ENCODE measurements at places on chromosomes 3 and 15.

GRCh38 chr15:91476861-91477260 lies 376.6 kb upstream of the SLCO3A1 start:
- DNase-seq, result no peak

DNA sequence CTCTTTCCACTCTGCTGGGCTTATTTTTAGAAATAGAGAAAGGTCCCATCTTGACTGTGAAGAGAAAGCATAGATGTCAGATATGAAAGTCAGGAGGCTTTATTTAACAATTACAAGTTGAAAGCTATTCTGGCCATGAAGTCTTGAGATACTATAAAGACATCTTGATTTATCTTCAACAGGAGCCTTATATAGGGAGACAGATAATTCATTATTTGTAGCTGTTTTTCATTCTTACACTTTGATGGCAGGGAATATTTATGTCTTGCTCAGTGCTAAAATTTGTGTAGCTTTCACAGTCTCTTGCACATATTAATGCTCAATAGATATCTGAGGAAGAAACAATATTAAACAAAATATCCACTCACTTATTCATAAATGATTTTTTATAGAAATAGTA lies 248.8 kb downstream of the C3orf38 start:
- DNase-seq, result no peak

DNA sequence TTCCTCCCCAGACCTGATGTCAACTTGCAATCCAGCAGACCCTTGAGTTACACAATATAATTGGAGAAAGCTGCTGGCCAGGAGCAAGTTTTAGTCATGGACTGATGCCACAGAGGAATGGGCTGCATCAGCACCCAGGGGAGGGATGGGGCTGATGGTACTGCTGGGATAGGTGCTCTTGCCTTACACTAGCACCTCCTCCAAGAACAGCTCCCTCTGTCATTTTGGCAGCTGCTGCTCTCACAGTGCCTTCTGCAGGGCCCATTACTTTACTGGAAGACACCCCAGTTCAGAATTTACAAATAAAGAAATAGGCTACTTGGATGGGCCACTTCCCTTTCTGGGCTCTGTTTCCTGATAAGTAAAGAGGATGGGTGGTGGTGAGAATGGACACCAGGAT lies 85.3 kb upstream of the RORA start:
- DNase-seq, result no peak

GRCh38 chr3:12227833-12228232 lies 61.0 kb upstream of the PPARG start:
- no peak for DNase-seq

DNA sequence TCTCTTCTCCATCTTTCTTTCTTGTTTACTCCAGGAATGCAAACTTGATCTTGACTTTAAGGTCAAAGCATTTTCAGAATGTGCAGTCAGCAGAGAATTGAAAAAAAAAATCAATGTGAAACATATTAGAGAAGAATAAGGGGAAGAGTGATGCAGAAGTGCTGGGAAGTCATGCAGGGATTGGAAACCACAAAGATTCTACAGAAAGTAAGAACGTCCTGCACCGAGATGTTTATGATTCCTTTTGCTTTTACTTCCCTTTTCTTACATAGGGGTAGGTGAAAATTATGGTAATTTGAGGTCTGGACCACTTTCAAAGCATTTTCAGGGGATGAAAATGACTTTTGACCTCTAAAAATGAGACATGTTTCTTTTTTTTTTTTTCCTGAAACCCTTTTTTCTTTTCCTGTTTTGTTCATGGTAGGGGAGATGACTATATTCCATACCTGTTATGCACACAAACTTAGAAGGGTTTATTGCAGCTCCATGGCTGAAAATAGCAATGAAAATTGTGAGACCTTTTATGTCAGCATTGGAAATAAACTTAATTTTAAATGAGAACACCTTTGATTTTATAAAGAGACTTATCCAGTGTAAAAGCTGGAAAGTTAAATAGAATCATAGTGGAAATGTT lies 623.5 kb upstream of the TBL1XR1 start:
- DNase-seq, result no peak

DNA sequence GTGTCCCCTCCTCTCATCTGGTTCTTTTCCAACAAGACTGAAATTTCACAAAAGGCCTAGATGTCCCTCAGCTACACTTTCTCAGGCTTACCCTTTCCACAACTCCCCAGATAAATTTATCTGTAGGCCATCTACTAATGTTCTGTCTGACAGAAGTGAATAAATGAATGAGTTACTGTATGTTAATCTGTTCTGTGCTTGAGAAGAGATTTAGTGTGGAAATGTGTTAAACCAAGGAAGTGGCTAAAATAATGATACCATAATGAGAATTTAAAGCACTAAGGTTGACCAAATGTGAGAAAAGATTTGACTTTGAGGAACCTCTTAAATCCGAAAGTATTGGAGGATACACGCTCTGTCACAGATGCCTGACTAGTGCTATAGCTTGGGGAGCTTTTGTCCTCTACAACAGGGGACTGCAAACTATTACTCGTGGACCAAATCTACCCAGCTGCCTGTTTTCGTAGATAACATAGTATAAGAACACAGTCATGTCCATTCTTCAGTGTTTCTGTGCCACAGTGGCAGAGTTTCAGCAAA lies 74.8 kb upstream of the P2RY1 start:
- DNase-seq, result no peak

DNA sequence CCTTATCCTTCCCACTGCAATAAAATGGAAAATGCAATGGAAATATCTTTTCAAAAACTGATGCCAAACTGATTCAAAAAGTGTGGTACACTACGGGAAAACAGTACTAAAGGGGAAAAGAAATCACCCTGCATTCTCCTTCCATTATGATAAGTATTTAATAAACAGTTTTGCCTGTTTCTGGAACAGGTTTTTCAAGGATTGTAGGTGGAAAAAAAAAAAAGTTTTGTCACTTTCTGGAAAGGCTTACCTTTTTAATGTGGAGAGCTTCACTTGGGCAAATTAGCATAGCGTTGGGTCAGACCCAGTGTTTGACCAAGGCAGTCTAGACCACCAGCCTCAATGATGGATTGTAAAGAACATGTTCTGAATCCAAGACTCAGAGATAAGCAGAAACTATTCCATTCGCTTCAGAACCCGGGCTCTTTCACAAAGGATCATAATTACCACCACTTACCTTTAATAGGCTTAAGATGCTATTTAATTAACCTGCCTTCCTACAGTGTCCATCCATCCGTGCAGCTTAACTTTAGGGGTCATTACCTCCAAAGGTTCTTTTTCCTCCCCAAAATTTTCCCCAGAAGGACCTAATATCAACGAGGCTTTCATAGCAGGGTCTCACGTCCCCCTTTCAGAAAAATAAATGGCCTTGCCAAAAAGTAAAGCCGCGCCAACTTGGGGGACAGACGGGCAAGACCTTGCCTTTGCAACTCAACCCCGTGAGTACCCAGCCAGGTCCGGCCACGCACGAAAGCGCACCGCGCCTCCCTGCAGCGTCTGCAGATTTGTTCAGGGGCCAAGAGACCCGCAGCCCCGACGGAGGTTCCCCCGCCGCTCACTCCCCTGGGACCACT lies 1.0 kb downstream of the DCBLD2 start:
- no peak for DNase-seq

- DNase-seq, result no peak
Observed at GRCh38 chr3:122940628-122941086, 86.9 kb downstream of the SEMA5B start.

DNA sequence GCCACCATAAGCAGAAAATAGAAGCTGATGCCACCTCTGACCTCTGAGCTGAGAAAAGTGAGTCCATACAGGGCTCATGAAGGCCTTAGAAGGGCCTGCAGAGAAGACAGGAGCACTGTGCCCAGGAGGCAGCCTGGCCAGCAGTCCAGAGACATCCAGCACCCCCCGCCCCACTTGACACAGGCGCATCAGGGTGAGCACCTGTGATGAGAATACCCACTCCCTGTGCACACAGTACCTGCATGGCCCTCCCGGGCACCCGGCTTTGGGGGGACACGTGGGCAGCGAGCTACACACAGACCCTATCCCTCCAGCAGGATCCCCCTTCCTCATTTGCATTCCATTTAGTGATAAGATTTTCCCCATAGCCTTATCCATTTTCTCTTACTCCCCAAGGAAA lies 63.6 kb upstream of the NSMCE3 start:
- DNase-seq, result no peak

- DNase-seq, result no peak
Observed at GRCh38 chr15:23566651-23567050, 1.2 kb downstream of the MKRN3 start.

GRCh38 chr15:100131321-100132224 lies 210.2 kb downstream of the ADAMTS17 start:
- no peak for DNase-seq

DNA sequence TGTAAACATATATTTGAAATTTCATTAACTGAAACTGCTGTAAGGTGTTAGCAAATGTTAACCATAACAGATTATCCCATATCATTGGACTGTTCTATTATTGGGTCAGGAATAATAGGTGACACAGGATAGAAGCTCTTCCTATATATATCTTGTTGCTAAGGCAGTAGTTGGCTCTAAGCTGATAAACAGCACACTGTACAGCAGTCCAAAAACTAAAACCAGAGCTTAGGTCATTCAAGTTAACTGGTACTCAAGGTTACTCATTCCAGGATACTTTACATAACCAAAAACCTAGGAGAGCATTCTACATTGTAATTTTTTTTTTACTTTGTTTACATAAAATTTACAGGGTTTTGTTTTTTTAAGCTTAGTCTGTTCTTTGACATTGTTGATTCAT lies 8.9 kb downstream of the DNAJC19 start:
- no peak for DNase-seq

DNA sequence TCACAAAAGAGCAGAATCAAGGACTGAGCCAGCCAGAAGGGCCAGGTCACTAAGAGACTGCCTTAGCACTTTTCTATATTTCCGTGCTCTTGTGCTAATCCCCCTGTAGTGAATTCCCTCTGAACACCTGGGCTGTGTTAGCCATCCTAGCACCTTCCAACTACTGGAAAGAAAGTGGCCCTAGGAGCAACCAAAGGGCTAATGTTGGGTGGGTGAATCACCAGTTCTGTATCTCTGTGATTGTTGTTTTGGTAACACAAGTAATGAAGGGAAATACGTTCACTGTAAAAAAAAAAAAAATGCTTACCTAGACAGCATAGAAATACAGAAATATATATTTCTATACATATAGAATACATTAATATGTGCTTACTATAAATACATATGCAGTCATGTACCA lies 43.9 kb downstream of the PXYLP1 start:
- peak; percentile 25 for DNase-seq

DNA sequence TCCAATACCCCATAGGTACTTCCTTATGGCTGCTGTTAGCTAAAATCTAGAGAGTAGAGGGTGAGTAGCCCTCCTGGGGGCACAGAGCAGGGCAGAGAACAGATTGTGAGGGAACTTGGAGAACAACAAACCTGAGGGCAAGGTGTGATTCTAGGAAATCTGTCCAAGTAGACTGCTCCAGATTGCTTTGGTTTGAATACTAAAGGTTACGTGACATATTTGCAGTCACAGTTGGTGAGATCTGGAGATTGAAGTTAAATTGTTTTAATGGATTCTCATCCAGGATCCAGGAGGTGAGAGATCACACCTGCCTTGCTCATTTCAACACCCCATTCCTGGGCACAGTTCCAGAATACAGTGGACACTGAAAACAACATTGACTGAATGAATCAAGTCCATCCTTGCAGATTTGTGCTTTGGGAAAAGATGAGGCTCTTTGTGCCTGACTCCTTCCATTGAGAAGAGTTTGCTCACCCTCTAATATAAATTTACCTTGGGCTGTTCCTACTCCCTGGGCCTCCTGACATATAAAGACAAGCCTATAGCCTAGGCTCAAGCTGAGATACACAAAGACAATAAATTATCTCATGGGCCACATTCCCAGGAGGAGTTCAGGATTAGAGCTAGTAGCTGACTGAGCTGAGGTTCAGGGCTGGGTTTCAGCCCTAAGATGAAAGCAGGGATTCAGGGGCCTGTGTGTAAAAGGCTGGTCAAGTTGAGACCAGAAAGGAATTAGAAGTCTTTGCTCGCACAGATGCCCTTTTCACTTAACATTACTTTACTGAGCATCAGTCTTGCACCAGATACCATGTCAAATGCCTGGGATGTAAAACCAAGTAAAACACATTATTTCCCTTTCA lies 400.9 kb upstream of the MCTP2 start:
- DNase-seq, result no peak

DNA sequence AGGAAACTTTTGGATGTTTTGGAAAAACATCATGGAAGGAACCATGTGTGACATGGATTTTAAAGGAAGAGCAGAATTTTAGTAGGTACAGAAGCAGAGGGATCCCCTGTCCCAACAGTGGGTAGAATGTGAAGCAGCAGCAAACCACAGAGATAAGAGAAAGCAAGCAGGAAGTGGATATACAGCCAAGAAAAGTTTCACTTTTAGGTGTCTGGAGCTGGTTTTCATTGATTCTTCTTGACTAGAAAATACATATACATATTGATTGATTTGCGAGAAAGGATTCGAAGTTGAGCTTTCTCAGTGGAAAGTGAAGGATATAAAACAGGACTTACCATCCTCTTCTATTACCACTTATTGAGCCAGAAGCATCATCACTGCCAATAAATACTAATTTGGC lies 133.5 kb downstream of the KCNMB2 start:
- no peak for DNase-seq

GRCh38 chr3:159829539-159830227 lies 159.0 kb upstream of the IL12A start:
- DNase-seq, result no peak

- DNase-seq, result no peak
Observed at GRCh38 chr3:78163379-78163778, 1123.5 kb downstream of the ROBO2 start.

DNA sequence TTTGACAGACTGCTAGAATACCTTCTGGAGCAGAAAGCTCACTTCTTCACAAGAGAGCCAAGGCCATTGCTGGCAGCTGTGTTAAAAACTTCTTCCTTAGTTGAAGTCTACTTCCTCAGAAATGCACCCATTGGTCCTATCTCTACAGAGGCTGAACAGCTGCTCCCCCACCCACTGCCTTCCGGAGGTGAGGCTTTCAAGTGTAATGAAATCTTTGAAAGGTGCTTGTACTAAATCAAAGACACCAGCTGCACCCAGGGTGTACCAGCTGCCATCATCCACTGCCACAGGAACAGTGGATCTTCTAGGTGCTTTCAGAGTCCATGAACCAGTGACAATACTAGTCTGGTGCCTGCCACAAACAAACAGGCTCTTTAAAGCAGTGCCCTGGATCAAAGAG lies 26.4 kb upstream of the HERC1 start:
- DNase-seq, result no peak

- DNase-seq, result no peak
Observed at GRCh38 chr3:4984511-4984864, 5.3 kb downstream of the BHLHE40 start.

DNA sequence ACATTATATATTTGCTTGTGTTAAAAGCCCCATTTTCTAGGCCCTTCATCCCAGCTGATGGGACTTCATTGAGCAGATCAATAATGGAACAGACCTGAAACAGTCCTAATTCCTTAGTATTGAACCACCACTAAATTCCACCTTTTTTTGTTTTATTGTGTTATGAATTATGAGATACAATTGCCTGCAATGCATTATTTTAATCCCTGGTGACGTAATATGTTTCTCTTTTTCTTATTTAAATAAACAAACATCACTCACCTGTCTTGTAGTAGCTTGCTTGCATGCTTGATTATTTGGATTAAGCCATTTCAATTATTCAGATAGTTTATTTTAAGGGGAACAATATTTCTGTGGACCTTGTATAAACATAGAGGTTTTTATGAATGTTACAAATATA lies 40.7 kb upstream of the GMNC start:
- no peak for DNase-seq
